ENCODE measurements at places on chromosomes 7 and 10. TPM values are rescaled to one million over a fixed set of nuclear protein-coding genes. Genes with fewer than 3 reads are reported as not detected.

ITPRID1 gene
- total RNA-seq = not detected

GSAP gene
- 2.3 TPM for total RNA-seq

MKI67 gene
- total RNA-seq = 43.2 TPM

OPN4 gene
- not detected for total RNA-seq

KCND2 gene
- 5.1 TPM for total RNA-seq

LBX1 gene
- total RNA-seq = not detected

MRC1 gene
- total RNA-seq = not detected

AKR1B15 gene
- not detected for total RNA-seq

GOLGA7B gene
- total RNA-seq = under 0.01 TPM

SEMA3C gene
- 191 TPM for total RNA-seq

ADAM8 gene
- 0.73 TPM for total RNA-seq

OPTN gene
- total RNA-seq = 55.5 TPM

TWIST1 gene
- 45.0 TPM for total RNA-seq

PSMG3 gene
- 51.4 TPM for total RNA-seq

PBLD gene
- 2.2 TPM for total RNA-seq

IL2RA gene
- not detected for total RNA-seq

TMEM176B gene
- total RNA-seq = not detected

SH2B2 gene
- 2.9 TPM for total RNA-seq

TAX1BP1 gene
- 44.1 TPM for total RNA-seq

CC2D2B gene
- under 0.01 TPM for total RNA-seq

ZPBP gene
- total RNA-seq = not detected

MYL10 gene
- total RNA-seq = not detected

GNGT1 gene
- not detected for total RNA-seq

NOBOX gene
- total RNA-seq = not detected

MYPN gene
- total RNA-seq = under 0.01 TPM

COL28A1 gene
- total RNA-seq = under 0.01 TPM

SH3PXD2A gene
- total RNA-seq = 21.9 TPM

Measured in subcutaneous preadipocyte (primary cell).